ENCODE measurements at places on chromosomes 7 and 10.

GRCh38 chr10:106571192-106571946 lies 593.1 kb downstream of the SORCS1 start:
- DNase-seq: no peak

DNA sequence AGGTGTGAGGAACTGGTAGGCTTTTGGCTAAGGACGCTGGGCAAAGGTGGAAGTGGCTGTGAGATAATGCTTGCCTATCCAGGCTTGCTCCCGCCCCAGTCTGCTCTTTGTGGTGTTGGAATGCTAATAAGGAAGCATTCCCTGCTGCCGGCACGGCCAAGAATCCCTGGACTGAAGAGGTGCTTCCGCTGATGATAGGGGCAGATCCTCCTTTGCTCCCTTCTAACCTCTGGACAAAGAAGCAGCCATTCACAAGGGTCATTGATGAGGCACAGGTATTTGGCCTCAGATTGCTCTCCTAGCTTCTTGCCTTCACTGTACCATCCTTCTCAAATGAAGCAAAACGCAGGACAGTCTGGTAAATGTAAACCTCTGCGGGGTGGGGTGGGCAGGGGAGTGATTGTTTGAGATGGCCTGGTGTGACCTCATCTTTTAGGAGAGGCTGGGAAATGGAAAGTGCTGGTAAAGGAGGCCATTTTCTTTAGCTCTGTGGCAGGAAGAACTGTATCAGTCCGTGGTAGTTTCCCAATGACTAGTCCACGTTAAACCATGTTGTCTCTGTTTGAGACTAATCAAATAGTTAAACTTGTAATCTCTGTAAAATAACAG lies 1.7 kb downstream of the PGAM1 start:
- DNase-seq: no peak

GRCh38 chr7:72078856-72079255 lies 333.3 kb downstream of the CALN1 start:
- no peak for DNase-seq

GRCh38 chr10:18418541-18419215 lies 232.7 kb downstream of the NSUN6 start:
- DNase-seq: no peak

All from cortex of kidney (tissue), 1 donor.